ENCODE measurements at places on chromosomes 3 and 15.

DNA sequence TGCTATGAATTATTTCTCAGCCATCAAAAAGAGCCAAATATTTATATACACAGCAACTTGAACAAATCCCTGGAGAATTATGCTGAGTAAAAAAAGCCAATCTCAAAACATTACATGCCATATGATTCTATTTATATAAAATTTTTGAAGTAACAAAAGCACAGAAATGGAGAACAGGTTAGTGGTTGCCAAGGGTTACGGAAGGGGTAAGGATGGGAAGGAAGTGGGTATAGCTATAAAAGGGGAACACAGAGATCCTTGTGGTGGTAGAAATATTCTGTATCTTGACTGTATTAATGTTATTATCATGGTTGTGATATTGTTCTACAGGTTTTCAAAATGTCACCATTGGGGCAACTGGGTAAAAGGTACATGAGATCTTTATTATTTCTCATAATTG, 62.3 kb upstream of the ASB14 start:
- DNase-seq, result no peak

GRCh38 chr15:69055251-69055650, 40.8 kb downstream of the NOX5 start:
- DNase-seq, result no peak

- DNase-seq, result no peak
Observed at GRCh38 chr15:86685263-86685662, 605.6 kb downstream of the AGBL1 start.

- no peak for DNase-seq
Observed at GRCh38 chr15:46077220-46077619, 442.4 kb downstream of the SQOR start.

GRCh38 chr3:157026091-157026490, 133.9 kb downstream of the CCNL1 start:
- no peak for DNase-seq

- no peak for DNase-seq
Observed at GRCh38 chr3:133479895-133480669, 80.2 kb downstream of the BFSP2 start.

- no peak for DNase-seq
Observed at GRCh38 chr3:149487598-149488197, 13.2 kb downstream of the TM4SF4 start.

GRCh38 chr3:58355179-58355578, 22.5 kb downstream of the PXK start:
- DNase-seq, result no peak

GRCh38 chr3:29083676-29084075, 197.2 kb upstream of the RBMS3 start:
- no peak for DNase-seq

GRCh38 chr15:89492934-89493631, 3.3 kb downstream of the RHCG start:
- DNase-seq, result no peak

DNA sequence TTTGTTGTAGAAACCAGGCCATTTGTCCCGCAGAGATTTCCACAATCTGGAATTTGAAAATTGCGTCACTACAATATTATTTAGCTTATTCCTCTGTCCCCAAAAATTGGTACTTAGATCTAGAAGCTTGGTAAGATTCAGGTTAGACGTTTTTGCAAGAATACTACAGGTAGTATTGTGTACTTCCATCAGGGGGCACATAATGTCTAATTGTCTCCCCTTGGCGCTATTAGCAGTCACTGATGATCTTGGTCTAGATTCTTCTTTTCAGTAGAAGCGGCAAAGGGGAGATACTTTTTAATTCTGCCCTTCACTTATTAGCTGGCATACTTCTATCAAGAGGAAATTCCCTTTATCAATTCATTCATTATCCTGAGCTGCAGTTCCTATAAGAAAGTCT, 42.6 kb upstream of the TRIM42 start:
- no peak for DNase-seq

GRCh38 chr3:110995461-110996231, 76.0 kb upstream of the NECTIN3 start:
- DNase-seq, result no peak

GRCh38 chr3:170226426-170226960, 4.3 kb downstream of the PRKCI start:
- DNase-seq, result no peak

- DNase-seq, result no peak
Observed at GRCh38 chr15:82807920-82808633, 1.4 kb upstream of the WHAMM start.

- no peak for DNase-seq
Observed at GRCh38 chr3:84959470-84960271, 882 bp downstream of the CADM2 start.

DNA sequence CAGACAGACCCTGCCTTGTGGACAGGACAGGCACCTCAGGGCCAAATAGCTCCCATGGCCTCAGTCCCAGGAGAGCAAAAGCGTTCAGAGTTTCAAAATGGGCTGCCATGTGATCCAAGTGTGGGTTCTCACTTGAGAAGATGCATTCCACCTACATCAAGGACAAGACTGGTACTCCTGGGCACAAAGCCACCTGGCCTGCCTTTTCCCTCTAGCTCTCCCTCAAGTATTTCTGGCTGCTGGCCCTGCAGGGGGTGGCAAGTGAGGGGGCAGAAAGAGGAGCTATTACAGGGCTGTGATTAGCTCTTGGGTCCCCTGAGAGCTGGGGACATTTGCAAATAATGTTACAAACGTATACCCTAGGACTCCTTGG, 6.5 kb upstream of the COL7A1 start:
- DNase-seq, result no peak

- DNase-seq, result no peak
Observed at GRCh38 chr15:78716651-78717050, 75.6 kb upstream of the CHRNB4 start.

GRCh38 chr3:26307192-26307591, 315.4 kb upstream of the LRRC3B start:
- no peak for DNase-seq

GRCh38 chr15:100114100-100114499, 227.7 kb downstream of the ADAMTS17 start:
- no peak for DNase-seq

- no peak for DNase-seq
Observed at GRCh38 chr3:134838599-134838998, 43.5 kb downstream of the EPHB1 start.

DNA sequence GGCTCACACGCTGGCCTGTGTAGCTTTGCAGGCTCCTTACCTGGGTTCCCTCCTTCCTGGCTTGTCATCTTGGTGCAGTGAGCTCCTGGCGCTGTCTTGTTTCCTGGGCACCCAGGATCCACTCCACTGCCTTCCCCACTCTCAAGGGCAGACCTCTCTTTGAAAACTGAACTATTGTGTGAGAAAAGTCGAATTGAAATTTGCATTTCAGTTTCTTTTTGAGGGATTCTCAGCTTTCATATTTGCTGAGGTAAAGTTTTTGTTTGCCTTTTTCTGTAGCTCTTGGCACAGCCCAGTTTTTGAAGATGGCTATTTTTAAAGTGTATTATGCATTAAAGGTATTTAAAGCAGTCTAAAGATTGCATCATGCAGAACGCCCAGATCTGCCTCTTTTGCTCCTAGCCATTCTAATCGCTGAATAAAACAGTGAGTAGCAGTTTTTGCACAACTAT, 70.1 kb downstream of the CCK start:
- DNase-seq, result no peak

DNA sequence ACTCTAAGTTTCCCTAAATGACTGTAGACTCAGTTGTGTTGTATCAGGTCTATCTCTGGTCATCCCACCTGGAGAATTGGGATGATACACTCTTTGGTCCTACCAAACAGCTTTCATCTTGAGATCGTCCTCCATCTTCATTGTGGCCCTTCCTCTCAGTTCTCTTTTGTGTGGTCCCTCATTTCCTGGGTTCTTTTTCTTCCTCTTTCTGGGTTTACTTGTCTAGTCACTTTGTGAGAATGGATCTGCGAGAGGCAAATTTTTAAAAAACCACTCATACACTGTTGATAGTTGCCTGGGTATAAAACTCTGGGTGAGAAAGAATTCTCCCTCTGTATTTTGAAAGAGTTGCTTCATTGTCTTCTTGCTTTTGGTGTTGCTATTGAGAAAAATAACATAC, 6.0 kb upstream of the AMOTL2 start:
- DNase-seq, result no peak

- DNase-seq, result no peak
Observed at GRCh38 chr3:148840451-148840850, 12.8 kb downstream of the CPB1 start.

- no peak for DNase-seq
Observed at GRCh38 chr3:106333911-106334618, 465.3 kb upstream of the CBLB start.

DNA sequence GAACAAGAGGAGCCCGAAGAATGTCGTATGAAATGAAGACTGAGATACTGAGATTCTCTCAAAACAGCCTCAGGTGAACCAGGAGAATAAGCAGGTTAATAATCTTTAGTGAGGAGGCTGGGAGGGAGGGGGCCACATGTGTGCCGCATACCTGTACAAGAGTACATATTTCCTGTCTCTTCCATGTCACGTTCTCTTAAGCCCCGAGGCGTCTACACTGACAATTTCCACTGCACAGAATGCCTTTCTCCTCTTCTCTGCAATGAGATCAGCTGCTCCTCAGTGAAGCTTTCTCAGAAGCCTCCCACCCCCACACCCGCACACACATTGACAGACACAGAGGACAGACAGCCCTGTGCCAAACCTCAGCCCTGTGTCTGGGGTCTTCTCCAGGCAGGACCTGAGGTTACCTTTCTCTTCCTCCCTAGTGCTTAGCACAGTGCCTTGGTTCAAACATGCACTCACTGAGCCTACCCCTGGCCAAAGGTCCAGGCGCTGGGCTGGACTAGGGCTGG, 55.4 kb downstream of the PDZRN3 start:
- no peak for DNase-seq

- DNase-seq, result no peak
Observed at GRCh38 chr3:17133632-17134545, 249.1 kb downstream of the PLCL2 start.

- DNase-seq, result no peak
Observed at GRCh38 chr3:187027531-187028278, 97.4 kb downstream of the ST6GAL1 start.

DNA sequence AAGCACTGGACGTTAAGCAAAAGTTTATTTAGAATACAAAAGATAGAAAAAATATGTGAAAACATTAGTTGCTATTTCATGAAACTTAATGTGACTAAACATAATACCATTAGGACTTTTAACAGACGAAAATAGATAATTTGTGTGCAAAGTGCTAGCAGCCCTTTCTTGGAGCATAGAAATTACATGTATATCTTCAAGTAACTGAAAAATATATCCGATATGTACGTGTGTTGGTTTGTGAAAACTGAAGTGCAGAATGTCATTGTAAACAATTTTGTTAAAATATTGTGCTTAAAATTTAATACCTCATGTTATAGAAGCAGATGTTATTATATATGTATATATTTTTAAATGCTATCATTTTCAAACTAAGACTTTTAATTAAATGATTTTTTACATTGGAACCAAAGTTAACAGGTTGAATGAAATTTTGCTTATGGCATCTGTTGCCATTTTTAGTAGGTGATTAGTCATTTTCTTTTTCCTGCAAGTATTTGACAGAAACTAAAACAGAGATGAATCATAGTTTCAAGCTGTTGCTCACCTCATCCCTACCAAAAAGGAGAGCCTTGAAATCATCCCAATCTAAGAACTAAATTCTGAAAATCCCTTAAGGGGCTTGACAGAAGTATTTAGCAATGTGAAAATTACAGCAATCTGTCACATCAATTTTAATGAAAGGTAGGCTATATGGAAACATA, 334.8 kb downstream of the NAALADL2 start:
- DNase-seq, result no peak

- DNase-seq, result no peak
Observed at GRCh38 chr15:85540085-85540797, 159.8 kb downstream of the AKAP13 start.

DNA sequence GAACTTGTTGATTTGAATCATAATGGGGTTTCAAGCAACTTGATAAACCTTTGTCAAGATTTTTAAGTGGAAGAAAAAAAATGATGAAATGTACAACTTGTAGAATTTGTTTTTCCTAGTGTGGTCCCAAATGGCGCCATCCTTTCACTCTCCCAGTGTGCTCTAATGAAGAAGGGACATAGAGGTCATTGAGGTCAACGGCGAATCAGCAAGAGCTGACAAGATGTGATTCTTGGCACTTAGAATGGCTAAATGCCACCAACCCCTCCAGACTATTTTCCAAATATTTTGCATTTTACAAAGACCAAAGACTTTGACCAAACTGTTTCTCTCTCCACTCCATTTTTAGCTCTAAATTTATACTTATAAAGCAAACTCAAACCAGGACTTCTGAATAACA, 320.2 kb upstream of the MME start:
- no peak for DNase-seq

DNA sequence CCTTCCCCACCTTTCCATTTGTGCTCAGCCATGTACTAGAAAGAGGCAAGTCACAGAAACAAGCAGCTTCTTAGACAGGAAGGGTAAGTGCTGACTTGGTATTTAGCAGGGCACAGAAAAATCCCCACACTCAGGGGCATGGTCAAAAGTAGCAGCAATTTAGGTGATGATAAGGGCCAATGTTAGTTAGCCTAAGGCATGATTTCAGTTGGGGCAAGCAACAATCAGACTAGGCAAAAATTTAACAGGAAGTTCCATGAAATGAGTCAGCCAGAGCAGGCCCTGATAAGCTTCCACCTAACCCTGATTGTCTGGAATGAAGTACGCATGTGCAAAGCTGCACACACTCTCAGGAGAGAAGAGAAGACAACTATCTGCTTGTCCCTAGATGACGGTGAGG, 423.4 kb upstream of the UBE2E2 start:
- DNase-seq, result no peak

DNA sequence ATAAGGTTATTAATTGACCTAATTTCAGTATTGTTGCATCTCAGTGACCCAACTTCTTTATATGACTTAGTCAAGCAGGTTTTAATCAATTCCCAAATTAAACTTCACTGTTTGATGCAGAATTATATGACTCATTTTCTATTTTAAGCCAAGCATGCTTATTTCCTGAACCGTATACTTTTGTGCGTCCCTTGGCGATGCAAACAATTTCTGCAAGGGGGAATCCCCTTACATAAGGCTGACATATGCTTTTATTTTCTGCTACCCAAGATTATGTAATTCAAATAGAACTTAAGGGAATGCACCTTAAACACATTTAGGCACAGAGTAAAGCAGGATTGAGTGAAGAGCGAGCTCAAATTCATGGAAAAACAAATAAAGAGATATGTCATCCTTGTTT, 303.9 kb downstream of the PDCD6IP start:
- no peak for DNase-seq

GRCh38 chr15:87863152-87863551, 393.4 kb downstream of the NTRK3 start:
- DNase-seq, result no peak

GRCh38 chr3:186997473-186997939, 67.2 kb downstream of the ST6GAL1 start:
- DNase-seq, result no peak

DNA sequence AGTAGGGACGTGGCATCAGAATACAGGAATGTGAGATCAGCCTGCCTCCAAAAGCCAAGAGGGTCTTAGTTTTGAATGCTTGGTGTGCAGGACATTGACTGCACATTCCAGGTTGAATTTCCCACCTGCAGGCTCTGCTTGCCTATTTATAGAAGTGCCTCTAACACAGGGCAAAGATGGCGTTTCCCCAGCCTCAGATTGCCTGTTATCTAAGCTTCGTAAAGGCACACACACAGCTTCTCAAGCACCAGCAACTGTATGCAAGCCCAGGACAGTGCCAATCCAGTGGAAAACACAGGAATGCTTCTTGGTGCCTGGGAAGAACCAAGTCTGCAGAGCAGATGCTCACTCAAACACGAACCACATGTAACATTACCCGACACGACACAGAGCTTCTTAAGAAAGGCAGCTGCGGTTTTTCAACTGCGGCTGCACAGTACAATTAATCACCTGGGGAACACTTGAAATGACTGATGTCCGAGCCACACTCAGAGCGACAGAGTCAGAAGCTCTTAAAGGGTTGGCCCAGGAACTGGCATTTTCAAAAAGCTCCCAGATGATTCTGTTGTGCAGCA, 90.0 kb upstream of the ANKRD34C start:
- DNase-seq, result no peak

Measured in LNCaP clone FGC (cell line).